CD4-positive, alpha-beta T cell treated with Interleukin-12 subunit alpha and Interleukin-12 subunit beta, for 1 hour (primary cell): ENCODE measurements at places on chromosomes 1 and 21.
A peak's percentile ranks its signal among the peaks of the same experiment; 100 is the strongest.

GRCh38 chr1:25548601-25549000 is 5.2 kb downstream of the LDLRAP1 start:
- DNase-seq = no peak

DNA sequence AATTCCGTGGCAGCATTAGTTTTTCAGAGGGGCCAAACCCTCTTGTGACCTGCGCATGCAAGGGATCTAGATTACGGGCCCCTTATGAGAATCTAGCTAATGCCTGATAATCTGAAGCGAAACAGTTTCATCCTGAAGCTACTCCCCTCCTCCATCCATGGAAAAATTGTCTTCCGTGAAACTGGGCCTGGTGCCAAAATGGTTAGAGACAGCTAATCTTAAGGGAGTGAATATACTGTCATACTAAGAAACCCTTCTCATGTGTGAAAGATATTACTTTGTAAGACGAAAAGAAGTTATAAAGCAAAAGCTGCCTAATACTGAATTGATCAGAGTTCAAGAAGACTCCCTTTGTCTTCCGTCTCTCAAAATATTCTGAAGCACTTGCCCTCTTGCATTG is 166.3 kb downstream of the DUSP10 start:
- DNase-seq = no peak

- peak; percentile 71 for DNase-seq
Observed at GRCh38 chr1:151905070-151905442, 4.3 kb downstream of the THEM4 start.

- DNase-seq = no peak
Observed at GRCh38 chr21:31900121-31900895, 27.5 kb downstream of the HUNK start.

- DNase-seq = no peak
Observed at GRCh38 chr21:46416551-46416950, 42.1 kb upstream of the DIP2A start.

DNA sequence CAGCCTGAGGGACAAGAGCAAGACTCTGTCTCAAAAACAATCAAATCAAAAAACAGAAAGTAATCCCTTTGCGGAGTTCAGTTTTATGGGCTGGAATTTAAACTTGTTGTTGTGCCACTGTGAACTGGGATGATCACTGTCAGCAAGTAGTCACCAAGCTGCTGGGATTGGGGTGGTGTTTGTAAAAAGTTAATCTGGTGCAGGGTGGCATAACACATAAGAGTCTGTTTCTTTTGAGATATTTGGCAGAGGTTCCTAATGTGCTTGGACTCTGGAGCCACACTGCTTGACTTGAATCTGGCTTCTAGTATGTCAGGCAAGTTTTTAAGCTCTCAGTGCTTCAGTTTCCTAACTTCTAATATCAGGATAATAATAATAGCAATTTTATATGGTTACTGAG is 6.6 kb downstream of the CLIC4 start:
- no peak for DNase-seq

DNA sequence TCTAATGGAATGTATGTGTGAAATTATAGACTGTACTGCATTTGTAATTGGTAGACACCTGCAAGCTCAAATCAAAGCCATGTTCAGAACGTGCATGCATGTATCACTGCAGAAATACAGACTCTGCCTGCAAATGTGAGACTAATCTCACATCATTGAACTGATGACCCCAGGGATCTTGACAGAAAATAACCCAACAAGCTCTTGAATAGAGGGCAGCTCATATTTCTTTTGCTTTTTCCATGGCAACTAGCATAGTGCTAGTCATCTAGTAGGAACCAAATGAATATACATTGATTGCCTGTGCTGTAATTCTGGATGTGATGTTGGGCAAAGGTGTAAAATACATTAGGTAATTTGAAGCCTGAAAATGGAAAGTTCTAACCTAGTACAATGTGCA is 62.4 kb downstream of the PTPRC start:
- DNase-seq = no peak

DNA sequence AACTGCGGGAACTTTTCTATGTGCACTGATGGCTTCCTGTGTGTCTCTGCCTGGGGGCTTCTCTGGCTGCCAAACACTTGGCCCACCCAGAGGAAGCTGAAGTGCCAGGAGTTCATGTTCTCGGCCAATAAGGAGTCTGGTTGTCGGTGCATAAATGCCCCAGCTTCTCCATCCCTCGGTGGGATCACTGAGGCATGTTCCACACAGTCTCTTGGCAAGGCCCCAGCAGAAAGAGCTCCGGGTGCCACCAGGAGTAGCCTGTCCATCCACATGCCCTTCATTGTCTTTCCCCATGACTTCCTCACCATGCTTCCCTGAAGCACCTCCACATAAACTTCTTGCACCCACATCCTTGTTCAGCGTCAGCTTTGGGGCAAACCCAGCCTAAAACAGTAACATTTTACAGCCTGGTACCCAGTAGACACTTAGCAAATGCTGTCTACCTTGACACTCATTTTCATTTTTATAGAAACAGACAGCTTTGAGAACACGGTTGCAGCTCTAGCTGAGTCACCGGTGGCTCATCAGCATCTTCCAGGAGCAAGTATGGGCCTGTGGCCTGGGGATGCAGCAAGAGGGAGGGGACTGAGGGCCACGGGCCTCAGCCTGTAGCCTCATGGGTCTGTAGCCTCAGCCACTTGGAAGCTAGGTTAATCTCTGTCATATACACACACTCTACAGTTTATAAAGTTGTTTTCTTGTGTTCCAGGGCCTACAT is 14.8 kb upstream of the CDCP2 start:
- DNase-seq = no peak

DNA sequence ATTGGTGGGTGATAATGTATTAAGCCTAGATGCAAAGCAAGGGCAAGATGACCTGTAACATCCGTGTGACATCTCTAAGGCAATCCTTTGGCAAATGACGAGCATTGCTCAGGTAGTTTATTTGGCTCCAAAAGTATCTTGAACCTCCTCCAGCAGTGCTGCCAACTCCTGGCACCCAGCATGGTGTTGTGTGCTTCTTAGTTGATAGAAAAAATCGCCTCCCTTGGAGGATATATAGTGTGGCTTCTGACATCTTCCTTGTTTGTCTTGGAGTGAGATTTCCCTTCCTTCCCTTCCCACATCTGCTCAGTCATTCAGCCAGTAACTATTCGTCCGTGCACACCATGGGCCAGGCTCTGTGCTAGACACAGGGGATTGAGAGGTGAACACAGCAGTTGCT is 121.8 kb downstream of the TOMM20 start:
- no peak for DNase-seq

DNA sequence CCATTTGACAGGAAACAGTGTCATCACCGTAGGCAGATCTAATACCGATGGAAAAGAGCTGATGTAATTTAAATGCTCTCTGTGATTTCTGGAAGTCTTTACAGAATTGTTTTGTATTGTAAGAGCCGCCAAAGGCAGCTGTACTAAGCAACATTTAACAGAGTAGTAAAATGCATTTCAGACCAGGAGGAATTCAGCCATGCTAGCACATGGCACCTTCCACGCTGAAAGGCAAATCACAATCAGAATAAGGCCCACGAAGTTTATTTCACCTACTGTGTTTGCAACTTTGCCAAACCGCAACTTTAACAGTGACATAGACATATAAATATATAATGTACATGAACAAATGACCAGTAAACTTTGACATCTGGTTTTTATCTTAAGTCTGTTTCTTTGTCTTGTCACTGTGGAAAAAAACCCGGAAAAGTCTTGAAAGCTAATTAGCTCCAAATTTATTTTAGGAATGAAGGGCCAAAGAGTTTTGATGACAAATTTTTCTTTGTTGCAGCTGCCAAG is 26.1 kb upstream of the DISC1 start:
- no peak for DNase-seq

DNA sequence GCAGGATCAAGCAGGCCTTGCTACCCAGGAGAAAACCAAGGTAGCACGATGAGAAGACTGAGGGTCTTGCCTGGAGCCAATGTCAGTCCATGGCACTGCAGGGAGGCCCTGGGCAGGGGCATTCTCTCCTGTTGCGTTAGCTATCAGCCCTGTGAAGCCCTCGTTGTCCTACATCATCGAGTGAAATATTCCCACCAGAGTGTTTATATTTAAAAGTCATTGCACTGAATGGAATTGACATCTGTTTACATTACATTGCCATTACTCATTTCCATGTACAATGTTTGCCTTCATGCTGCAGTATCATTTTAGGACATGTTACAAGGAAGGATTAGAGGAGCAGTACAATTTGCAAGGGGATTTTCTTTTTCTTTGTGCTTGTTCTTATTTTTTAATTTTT is 243.9 kb downstream of the KAZN start:
- DNase-seq = no peak

GRCh38 chr1:28507247-28507645 is 1.4 kb downstream of the RCC1 start:
- no peak for DNase-seq

DNA sequence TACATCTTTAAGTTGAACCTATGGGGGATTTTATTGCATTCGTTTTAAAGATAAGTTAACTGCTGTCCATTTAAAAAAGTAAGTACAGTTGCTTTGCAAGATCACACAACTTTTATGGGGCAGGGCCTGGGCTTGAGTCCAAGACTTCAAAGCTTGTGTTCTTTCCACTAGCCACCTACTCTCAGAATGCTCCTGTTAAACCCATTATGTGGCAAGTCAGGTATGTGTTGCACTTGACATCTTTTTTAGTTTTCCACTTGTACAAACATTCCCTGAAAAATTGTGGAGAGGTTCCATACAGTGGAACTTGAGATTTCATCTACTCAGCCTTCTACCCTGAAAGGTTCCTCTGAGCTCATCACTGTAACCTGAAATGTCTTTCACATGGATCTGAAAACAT is 235.5 kb upstream of the SGIP1 start:
- no peak for DNase-seq

GRCh38 chr1:223323491-223324484 is 40.2 kb downstream of the SUSD4 start:
- no peak for DNase-seq

DNA sequence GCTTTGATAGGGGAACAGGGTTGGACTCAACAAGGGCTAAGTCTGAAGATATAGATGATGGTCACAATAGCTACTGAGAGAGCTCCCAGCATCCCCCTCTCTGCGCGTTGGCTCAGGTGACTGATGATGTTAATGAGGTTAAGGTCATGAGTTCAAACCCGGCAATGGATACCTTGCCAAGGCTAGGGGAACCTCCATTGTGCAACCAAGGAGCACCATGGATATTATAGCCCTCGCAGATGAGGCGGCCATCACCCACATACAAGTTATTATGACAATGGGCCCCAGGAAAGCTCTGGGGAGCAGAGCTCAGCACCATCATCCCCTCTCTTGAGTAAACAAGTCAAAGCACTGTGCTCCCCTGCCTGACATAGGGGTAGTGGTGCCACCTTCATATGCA is 8.2 kb downstream of the KCNA2 start:
- DNase-seq = no peak

- no peak for DNase-seq
Observed at GRCh38 chr1:71796006-71796405, 486.3 kb downstream of the NEGR1 start.

- no peak for DNase-seq
Observed at GRCh38 chr1:10556430-10557005, 81.8 kb downstream of the PEX14 start.

GRCh38 chr1:76006234-76006633 is 68.3 kb upstream of the ST6GALNAC3 start:
- DNase-seq = no peak

DNA sequence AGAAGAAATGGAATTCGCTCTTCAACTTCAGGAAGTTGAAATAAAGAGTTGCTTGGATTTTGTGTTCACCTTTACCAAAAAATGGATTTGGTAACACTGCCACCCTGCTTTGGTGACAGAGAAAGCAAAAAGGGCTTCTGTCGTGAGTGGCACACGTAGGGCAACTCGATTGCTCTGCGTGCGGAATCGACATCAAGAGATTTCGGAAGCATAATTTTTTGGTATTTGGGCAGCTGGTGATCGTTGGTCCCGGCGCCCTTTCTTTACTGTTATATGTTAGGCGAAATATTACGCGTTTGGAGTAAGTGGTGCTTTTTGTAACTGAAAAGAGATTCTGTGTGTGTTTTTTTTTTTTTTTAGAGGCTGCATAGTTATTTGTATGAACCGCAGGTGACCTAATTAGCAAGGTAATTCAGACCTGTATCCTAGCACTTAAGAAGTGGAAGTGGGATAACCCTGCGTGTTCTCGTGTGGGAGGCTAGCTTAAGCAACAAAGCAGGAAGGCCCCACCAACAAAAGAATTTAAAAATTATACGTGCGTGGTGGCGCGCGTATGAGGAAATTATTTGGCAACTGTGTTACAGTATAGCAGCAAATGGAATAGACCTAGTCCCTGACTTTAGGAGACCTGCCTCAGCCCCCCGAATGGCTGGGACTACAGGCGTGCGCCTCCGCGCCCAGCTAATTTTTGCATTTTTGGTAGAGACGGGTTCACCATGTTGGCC is at the start of gene RNU11:
Gene RNU11, plus strand, starts transcription at position 127 of the 725 bp plus-strand sequence.
- peak; percentile 94 for DNase-seq

- DNase-seq = no peak
Observed at GRCh38 chr1:230212405-230212936, 145.4 kb downstream of the GALNT2 start.

DNA sequence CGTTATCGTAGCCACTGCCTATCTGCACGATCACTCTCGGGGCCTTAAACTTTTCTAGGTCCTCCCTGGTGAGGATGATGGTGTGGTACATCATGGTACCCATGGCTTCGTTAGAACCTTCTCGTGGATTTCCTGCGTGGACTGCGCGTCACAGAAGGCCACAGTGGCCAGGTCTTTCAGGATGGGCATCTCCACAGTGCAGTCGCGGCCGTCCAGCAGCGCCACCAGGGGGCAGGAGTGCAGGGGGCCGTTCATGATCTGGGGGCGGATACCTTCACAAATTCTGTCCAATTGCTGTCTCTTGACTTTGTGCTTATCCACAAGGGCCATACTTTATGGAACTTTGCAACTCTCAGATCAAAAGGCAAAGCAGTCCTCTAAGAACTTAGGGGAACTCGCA is 69.6 kb downstream of the WLS start:
- DNase-seq = no peak

- DNase-seq = no peak
Observed at GRCh38 chr1:186326009-186326408, 49.0 kb downstream of the TPR start.

- no peak for DNase-seq
Observed at GRCh38 chr21:45889256-45889655, 92.3 kb upstream of the COL6A1 start.

GRCh38 chr1:243261390-243261789 is 5.5 kb downstream of the SDCCAG8 start:
- no peak for DNase-seq

- no peak for DNase-seq
Observed at GRCh38 chr1:43031316-43032203, 72.9 kb upstream of the SLC2A1 start.

- DNase-seq = no peak
Observed at GRCh38 chr1:45356186-45356585, 15.9 kb upstream of the MUTYH start.

DNA sequence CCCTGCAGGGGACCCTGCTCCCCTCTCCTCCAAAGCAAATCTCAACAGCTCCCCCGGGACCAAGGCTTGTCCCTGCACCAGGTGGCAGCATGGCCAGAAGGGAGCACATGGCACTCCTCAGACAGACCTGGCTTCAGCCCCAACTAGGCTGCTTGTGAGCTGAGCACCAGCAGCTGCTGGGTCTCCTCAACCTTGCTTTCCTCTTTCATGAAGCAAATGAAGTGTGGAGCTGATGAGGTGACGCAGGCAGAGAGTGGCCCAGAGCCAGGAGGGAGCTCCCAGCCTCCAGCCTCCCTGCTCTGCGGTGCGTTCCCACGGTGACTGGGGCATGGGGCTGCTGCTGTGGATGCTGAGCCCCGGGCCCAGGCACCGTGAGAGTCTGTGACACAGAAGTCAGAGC is 34.0 kb downstream of the MEGF6 start:
- DNase-seq = no peak
